ENCODE measurements at places on chromosomes 12 and 14. TPM values are rescaled to one million over a fixed set of nuclear protein-coding genes. Genes with fewer than 3 reads are reported as not detected.

DNA sequence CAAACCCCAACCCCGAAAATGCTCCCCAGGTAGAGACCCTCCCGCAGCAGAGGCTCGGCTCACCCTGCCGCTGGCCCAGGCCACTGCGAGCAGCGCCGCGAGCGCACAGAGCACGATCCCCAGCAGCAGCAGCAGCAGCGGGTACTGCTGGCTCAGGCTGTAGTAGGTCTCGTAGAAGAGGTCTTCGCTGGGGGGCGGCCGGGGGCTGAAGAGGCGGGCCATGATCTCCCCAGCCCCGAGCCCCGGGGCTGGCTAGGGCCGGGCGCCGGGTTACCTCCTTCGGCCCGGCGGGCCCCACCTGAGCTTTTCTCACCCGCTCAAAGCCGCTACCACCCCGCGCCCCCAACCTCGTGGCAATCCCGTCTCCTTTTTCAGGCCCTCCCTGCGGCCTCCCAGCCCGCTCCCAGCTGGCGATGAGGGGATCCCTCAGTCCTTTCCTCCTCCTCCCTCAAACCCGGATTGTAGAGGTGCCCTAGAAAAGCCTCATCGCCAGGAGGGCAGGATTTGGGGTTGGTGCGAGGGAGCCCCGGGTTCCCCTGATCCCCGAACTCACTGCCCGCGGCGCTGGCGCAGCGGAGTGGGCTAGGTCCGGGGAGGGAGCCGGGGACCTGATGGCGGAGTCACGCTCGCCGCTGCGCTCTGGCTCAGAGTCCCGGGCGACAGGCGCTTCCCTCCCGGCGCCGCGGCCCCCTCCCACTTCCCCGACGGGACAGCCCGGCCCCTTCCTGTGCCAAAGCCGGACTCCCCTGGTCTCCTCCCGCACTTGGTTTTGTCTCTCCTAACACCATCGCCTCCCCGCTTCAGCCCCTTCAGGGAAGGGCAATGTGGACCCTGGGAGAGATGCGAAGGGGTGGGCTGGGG lies at the start of gene ADCY4:
ADCY4 (minus strand) TSS at position 641 of the 861 bp plus-strand sequence; CDS start at position 222, 419 bp downstream.
- peaks cover 33% of the 10 kb centered on the region for H3K4me1 ChIP-seq
- H3K27me3 ChIP-seq: peaks cover 14% of the 10 kb centered on the region
- no peak within 1 kb of the TSS for H3K27ac ChIP-seq
- peak within 1 kb of the TSS; percentile 73 for H3K4me3 ChIP-seq
- no peaks in the 10 kb centered on the region for H3K36me3 ChIP-seq

The TAS2R42 gene
- total RNA-seq: not detected

The PAX9 gene
- 0.28 TPM for total RNA-seq

- H3K4me3 ChIP-seq: no peak overlapping the region
- no peaks in the 10 kb centered on the region for H3K4me1 ChIP-seq
- H3K27me3 ChIP-seq: no peaks in the 10 kb centered on the region
- H3K27ac ChIP-seq: no peak overlapping the region
- H3K36me3 ChIP-seq: no peaks in the 10 kb centered on the region
- peak; percentile 71 for DNase-seq
Measured at GRCh38 chr12:122858591-122859302, 23.5 kb downstream of the HIP1R start.

DNA sequence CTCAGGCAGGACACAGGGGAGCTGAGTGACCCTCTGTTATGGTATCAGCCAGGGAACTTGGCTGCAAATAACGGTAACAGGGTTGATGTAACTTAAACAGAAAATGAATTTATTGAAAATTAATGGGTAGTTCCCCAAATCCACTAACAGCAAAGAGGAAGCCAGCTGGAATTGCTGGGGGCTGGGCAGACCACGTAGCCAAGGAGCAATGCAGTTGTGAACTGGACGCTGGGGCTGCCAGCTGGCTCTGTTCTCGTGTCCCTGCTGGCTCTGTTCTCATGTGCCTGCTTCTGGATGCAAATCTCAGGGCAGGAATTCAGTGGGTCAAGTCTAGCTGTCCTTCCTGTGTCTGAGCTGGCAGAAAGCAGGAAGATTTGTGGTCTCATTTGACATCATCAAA lies 1383.3 kb upstream of the TMEM132C start:
- H3K4me1 ChIP-seq: no peaks in the 10 kb centered on the region
- H3K4me3 ChIP-seq: no peak overlapping the region
- no peaks in the 10 kb centered on the region for H3K36me3 ChIP-seq
- no peak for DNase-seq

GRCh38 chr14:100406505-100407131 lies 83.5 kb downstream of the SLC25A47 start:
- H3K4me1 ChIP-seq: peaks cover 56% of the 10 kb centered on the region
- H3K27ac ChIP-seq: no peak overlapping the region

The GSC gene
- not detected for total RNA-seq

- peaks cover 1% of the 10 kb centered on the region for H3K36me3 ChIP-seq
- peaks cover 36% of the 10 kb centered on the region for H3K4me1 ChIP-seq
- no peaks in the 10 kb centered on the region for H3K27me3 ChIP-seq
- no peak overlapping the region for H3K4me3 ChIP-seq
- no peak overlapping the region for H3K27ac ChIP-seq
Measured at GRCh38 chr14:61130512-61131260, 149.6 kb downstream of the SLC38A6 start.

The KIF26A gene
- total RNA-seq: 0.60 TPM

- H3K27me3 ChIP-seq: peaks cover 47% of the 10 kb centered on the region
- H3K4me1 ChIP-seq: no peaks in the 10 kb centered on the region
- H3K4me3 ChIP-seq: no peak overlapping the region
- peak; percentile 92 for DNase-seq
- no peak overlapping the region for H3K27ac ChIP-seq
Measured at GRCh38 chr14:104118006-104118844, 20.2 kb upstream of the KIF26A start.

DNA sequence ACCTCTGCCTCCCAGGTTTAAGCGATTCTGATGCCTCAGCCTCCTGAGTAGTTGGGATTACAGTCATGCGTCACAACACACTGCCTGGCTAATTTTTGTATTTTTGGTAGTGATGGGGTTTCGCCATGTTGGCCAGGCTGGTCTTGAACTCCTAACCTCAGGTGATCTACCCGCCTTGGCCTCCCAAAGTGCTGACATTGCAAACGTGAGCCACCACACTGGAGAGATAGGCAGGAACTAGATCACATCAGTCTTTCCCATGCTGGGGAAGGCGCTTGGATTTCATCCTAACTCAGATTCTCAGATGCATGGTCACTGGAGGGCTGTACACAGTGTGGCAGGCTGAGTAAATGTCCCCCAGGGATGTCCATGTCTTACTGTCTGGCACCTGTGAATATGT lies 18.0 kb upstream of the ORAI1 start:
- H3K36me3 ChIP-seq: no peaks in the 10 kb centered on the region
- peaks cover 12% of the 10 kb centered on the region for H3K4me1 ChIP-seq
- H3K27me3 ChIP-seq: no peaks in the 10 kb centered on the region
- no peak for DNase-seq

DNA sequence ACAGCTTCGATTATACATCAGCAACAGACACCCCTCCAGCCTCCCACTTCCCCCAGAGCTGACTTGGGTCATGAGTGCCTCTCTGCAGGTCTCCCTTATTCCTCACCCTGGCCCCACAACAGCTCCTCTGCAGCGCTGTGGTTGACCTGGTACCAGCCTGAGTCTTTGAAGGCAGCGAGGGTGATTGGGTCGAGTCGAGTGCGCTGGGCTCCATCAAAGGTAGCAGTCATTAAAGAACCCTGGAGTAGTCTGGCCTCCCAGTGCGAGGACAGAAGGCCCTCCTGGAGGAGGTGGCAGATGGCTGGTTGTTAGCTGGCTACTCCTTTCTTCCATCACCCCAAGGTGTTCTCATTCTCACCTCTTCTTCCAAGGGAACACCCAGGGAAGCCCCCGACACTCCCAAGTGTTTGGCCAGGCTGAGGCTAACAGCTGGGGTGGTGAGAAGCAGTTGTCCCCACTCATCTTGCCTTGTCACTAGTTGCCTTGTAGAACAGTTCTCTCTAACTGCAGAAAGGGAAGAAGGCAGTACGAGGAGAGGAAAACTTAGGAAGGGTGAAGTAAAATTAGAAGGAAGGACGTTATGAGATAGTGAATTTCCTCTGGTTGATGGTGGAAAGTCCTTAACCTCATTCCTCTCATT lies 2.7 kb downstream of the CIROP start:
- H3K4me1 ChIP-seq: peaks cover 16% of the 10 kb centered on the region
- DNase-seq: no peak
- H3K4me3 ChIP-seq: no peak overlapping the region
- peaks cover 12% of the 10 kb centered on the region for H3K36me3 ChIP-seq

- H3K27ac ChIP-seq: peak overlapping the region; percentile 81
- peaks cover 23% of the 10 kb centered on the region for H3K4me1 ChIP-seq
- H3K27me3 ChIP-seq: no peaks in the 10 kb centered on the region
- no peak overlapping the region for H3K4me3 ChIP-seq
- peaks cover 26% of the 10 kb centered on the region for H3K36me3 ChIP-seq
- no peak for DNase-seq
Measured at GRCh38 chr14:102951799-102952198, 29.3 kb downstream of the AMN start.

- H3K27ac ChIP-seq: no peak overlapping the region
- no peaks in the 10 kb centered on the region for H3K27me3 ChIP-seq
- H3K4me3 ChIP-seq: no peak overlapping the region
- H3K36me3 ChIP-seq: peaks cover 24% of the 10 kb centered on the region
Measured at GRCh38 chr12:131795690-131796410, 32.3 kb upstream of the MMP17 start.

DNA sequence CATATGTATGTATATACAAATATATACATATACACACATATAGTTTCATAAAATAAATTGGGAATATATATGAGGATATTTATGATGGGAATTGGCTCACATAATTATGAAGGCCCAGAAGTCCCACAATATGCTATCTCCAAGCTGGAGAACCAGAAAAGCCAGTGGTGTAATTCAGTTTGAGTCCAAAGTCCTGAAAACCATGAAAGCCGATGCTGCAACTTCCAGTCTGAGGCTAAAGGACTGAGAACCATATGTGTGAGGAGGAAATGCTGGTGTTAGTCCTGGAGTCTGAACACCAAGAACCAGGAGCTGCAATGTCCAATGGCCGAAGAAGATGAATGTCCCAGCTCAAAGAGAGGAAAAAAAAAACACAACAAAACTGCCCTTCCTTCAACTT lies 65.5 kb upstream of the PRKD1 start:
- no peak overlapping the region for H3K27ac ChIP-seq
- no peaks in the 10 kb centered on the region for H3K4me1 ChIP-seq
- peaks cover 4% of the 10 kb centered on the region for H3K27me3 ChIP-seq
- no peak overlapping the region for H3K4me3 ChIP-seq
- DNase-seq: no peak

The BTBD6 gene
- 52.7 TPM for total RNA-seq

GRCh38 chr12:4069670-4070010 lies 196.4 kb upstream of the PARP11 start:
- no peak overlapping the region for H3K4me3 ChIP-seq
- no peak for DNase-seq
- no peak overlapping the region for H3K27ac ChIP-seq
- H3K4me1 ChIP-seq: no peaks in the 10 kb centered on the region

DNA sequence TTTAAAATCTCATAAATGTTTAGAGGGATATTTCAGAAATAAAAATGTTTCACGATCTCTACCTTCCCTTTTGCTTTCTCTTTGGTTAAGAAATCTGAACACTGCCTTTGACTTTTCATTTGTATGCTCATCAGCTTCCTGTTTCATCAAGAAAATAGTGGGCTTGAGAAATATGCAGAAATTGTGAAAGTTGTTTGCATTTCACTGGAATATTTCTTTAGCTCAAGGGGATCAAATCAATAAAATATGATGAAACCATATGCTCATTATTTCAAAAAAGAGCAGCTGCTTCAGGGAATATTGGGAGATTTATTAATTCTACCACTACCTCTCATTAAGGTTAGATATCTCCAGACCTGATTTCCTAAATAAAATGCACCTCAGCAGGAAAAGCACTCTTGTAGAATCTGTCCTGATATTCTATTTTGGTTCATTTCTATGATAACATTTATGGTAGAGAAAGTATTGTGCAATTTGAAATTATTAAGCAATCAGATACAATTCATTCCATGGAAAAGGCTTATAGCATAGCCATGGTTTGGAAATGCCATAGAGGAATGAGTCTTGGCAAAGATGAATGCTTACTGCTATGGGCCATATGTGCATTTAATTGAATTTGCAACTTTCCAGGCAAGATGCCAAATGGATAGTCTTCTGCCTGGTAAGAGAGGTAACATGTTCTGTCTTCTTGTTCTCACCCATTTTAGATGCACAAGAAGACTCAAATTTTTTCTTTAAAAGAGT lies 212.6 kb upstream of the SLC16A7 start:
- H3K27me3 ChIP-seq: peaks cover 12% of the 10 kb centered on the region
- no peaks in the 10 kb centered on the region for H3K36me3 ChIP-seq
- H3K4me1 ChIP-seq: no peaks in the 10 kb centered on the region
- no peak overlapping the region for H3K27ac ChIP-seq

The GLIPR1L1 gene
- not detected for total RNA-seq

GRCh38 chr12:51838036-51838435 lies 10.5 kb downstream of the FIGNL2 start:
- H3K27me3 ChIP-seq: peaks cover 51% of the 10 kb centered on the region
- no peak for DNase-seq
- H3K36me3 ChIP-seq: no peaks in the 10 kb centered on the region
- H3K27ac ChIP-seq: no peak overlapping the region
- H3K4me3 ChIP-seq: no peak overlapping the region
- no peaks in the 10 kb centered on the region for H3K4me1 ChIP-seq

The CCDC197 gene
- not detected for total RNA-seq

- no peaks in the 10 kb centered on the region for H3K36me3 ChIP-seq
- H3K4me1 ChIP-seq: no peaks in the 10 kb centered on the region
- no peak overlapping the region for H3K27ac ChIP-seq
- DNase-seq: no peak
Measured at GRCh38 chr14:35940291-35940690, 114.2 kb downstream of the BRMS1L start.

GRCh38 chr12:22306311-22306710 lies 28.2 kb downstream of the ST8SIA1 start:
- DNase-seq: no peak
- peaks cover 7% of the 10 kb centered on the region for H3K36me3 ChIP-seq
- peaks cover 4% of the 10 kb centered on the region for H3K27me3 ChIP-seq
- no peaks in the 10 kb centered on the region for H3K4me1 ChIP-seq

All from chondrocyte (in vitro differentiated cells).